T-helper 17 cell (primary cell): ENCODE measurements at places on chromosomes 11 and 22.

DNA sequence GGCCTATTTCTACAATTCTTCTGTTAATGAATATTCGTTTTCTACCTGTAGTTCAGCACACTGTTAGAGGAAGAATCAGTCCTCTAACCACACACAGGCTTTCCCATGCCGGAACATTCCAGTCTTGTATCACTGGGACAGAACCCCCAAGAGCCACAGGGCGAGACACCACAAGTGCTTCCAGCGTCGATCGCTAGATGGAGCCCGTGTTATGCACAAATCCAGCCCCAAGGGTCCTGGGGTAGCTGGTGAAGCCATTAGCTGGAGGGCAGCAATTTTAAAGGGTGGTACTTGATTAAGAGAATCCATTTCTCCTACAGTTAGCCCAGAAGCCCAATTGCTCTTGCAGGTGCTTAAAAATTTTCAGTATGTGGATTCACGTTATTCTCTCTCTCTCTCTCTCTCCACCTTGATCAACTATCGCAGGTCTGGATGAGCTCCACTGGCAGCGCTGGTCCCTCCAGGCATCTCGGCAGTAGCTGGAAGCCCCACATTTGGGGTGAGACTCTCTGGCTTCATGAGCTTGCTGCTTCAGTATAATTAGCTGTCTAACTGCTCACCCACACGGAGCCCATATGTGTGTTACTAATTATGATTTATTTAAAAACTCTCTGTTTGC is 148.2 kb upstream of the SNX19 start:
- no peak for DNase-seq

DNA sequence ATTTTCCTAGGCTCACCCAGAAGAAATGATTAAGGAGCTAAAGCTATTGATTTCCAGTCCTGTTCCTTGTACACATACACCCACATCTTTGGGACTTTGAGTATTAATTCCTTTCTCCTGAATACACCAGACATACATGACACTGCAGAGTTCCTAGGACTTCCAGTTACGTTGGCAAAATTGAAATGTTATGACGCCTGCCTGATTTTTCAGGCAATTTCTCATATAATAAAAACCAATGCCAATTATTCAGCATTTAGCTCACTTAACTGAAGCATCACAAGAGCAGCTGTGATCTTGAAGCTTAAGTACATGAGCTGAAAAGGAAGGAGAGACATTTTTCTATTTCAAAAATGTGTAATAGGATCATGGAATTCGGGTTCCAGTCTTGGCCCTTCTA is 4.5 kb downstream of the CLMP start:
- no peak for DNase-seq

- DNase-seq, result no peak
Observed at GRCh38 chr11:121864660-121865059, 251.4 kb downstream of the BLID start.

DNA sequence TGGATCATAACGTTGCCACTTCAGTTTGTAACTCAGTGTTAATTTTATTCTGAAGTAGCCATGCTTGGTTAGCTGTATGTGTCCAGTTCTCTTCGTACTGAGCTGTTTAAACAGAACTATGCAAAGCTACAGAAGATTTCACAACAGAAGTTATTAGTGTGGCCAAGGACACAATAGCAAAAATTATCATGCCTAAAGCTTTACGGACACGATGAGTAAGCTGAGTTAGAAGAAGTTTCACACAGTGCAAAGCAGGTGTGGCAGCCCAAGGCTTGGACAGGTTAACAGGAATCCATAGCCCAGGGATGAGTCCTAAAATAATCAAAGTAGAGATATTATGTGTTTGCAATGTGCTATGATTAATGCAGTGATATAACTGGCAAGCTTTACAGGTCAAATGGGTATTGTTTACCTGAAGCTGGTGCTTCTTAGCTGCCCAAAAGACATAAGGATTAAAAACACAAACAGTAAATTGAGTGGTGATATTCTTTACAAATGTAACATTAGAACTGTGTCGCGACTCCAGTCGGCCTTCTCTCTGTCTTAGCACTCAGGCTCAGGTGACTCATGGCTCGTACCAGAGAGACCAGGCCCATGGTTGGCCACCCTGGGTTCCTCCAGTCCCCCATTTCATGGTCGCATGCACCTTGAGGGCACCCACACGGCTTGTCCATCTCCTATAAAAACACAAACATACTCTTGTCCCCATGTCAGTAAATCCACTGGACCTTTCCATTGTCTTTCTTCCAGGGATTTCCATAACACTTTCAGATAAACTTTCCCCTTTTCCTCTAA is 35.5 kb upstream of the NCAM1 start:
- DNase-seq, result no peak

- peak; percentile 51 for DNase-seq
Observed at GRCh38 chr11:1852877-1853276, at the start of gene LSP1. LSP1 (plus strand) TSS chr11:1853084; CDS start chr11:1853145, 61 bp downstream.

- DNase-seq, result no peak
Observed at GRCh38 chr11:19392321-19392720, 151.6 kb upstream of the E2F8 start.

DNA sequence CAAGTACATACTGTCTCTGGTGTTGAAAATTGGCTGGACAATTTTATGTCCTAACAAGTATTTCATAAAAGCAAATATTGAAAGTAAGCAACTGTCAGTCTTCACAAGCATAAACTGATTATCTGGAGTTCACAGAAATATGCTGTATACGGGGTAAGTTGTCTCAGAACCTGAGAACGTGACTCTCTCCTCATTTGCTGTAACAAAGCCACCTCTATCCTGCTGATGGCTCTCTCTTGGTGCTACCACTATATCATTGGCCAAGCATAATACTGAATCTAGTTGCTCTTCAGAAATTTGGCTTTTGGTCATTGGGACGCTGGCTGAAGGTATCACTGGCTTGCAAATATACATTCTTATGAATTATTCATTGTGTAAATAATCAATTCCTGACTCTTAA is 1078.0 kb downstream of the LRRC4C start:
- DNase-seq, result no peak

DNA sequence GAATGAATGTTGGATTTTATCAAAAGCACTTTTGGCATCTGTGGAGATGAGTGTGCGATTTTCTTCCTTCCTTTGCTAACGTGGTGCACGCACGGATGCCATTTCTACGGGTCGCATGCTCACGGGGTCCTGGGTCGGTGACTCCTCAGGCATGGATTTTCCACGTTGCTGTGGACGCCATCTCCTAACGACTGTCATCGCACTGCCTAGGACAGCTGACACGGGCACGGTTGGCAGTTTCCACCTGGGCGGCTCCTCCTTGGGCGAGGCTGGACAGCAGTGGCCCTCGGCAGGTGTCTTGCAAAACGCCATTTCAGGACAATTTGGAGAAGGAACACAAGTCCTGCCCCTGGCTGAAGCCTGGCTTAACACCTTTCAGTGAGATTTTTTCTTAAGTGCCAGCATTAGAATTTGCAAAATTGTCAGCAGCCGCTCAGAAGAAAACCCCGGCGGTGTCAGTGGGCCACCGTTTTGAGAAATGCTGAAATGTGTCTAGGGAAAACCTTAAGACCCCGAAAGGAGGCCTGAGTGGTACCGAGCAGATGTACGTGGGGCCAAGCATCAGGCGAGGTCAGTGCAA is 34.7 kb upstream of the TOLLIP start:
- no peak for DNase-seq

GRCh38 chr11:3803726-3804495 is 4.4 kb upstream of the PGAP2 start:
- DNase-seq, result no peak

DNA sequence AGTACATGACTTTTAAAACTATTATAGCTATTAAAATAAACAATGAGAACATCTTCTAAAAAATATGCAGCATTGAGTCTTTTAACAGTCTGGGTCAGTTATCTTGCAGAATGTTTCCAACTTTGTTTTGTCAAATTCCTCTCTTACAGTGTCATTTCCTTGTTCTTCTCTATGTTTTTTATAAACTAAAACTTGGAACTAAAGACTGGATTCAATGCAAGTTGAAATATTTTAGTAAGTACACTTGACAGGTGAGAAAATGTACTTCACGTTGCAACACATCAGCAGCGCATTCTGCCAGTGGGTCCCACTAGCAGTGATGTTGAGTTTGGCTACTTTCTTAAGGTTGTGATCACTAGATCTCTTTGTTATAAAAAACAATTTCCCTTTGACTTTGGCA is 1407.6 kb upstream of the RAG2 start:
- no peak for DNase-seq

DNA sequence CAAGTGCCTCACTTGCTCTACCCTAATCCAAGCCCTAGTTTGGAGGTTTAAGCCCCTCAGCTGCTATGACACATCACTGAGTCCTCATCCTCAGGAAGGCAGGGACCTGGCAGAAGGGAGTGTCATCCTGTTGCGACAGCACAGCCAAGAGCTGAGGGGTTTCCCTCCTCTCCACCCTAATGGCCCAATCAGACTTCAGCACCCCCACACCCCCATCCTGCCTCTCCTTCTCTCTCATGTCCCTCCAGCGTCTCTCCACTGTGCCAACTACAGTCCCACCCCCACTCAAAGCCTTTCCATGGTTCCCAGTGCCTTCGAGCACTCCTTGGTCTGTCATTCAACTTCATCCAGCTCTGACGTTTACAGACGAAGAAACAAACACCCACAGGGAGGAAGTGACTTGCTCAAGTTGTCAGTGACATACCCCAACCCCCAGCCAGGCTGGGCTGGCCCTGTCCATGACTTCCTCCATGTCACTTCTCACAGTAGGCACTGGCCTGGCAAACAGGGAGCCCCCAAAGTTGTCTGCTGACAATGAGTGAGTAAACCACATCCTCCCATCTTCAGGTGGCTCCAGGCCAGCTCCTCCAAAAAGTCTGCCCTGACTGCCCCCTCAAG is 15.6 kb downstream of the ARAP1 start:
- peak; percentile 34 for DNase-seq

DNA sequence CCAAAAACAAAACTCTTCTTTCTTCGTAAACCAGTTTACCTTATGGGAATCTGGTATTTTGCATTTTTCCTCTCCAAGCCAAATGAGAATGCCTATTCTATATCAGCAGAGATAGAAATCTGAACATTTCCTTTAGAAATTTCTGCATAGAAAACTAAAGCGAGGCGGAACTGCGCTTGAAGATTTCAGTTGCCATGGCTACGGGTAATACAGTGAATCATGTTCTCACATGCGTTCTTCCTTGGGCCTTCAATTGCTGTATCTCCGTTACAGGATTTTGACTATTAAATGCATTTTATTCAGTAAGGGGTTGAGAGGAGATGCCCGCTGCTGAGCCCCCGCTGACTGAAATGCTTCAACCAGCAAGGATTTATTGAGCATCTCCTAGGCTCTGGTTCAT is 108.2 kb upstream of the CRYBB3 start:
- DNase-seq, result no peak

GRCh38 chr11:109885006-109885405 is 208.2 kb upstream of the ZC3H12C start:
- DNase-seq, result no peak

DNA sequence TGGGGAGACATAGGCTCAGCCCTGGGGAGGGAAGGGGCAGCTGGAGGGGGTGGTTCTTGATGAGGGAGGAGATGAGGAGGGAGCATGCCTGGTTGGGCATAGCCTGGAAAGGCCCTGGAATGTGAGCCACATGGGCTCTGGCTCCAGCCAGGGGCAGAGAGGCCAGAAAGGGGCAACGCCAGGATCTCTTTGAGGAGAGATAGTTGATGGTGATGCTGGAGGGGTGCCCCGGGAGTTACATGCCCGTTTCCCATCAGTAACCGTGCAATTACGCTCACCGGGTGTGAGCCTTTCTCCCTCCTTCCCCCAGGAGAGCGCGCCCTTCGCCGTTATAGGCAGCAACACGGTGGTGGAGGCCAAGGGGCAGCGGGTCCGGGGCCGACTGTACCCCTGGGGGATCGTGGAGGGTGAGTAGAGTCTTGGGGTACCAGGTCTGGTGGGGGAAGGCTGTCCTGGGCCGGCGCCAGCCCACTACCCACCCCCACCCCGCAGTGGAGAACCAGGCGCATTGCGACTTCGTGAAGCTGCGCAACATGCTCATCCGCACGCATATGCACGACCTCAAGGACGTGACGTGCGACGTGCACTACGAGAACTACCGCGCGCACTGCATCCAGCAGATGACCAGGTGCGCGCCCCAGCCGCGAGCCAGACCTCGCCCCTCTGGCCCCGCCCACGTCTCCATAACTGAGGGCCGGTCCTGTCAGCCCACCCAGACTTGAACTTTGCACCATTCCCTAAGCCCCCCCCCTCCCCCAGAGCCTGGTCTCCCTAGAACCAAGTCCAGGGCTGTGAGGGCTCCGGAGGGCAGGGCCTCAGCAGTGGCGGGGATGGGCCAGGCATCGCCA is 1.8 kb upstream of the GP1BB start:
- DNase-seq, result no peak

GRCh38 chr11:113286009-113286408 is 28.4 kb upstream of the TTC12 start:
- DNase-seq, result no peak

DNA sequence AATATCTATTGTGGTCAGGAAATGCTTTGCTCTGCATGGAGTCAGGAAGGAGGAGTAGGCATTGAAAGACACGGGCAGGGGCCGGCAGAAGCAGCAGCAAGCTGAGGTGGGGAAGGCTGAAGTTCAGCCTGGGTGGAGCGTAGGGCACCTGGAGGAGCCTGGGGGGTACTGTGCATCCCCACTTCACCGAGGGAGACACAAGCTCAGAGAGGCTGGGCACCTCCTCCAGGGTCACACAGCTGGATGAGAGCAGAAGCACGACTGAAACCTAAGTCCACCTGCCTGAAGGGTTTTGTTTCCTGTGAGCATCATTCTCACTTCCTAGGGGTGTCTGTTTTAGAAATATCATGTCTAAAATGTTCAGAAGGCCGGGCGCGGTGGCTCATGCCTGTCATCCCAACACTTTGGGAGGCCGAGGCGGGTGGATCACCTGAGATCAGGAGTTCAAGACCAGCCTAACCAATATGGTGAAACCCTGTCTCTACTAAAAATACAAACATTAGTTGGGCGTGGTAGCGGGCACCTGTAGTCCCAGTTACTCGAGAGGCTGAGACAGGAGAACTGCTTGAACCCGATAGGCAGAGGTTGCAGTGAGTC is 138.3 kb downstream of the MPPED1 start:
- no peak for DNase-seq

GRCh38 chr11:104968355-104968855 is at the start of gene CASP4:
CASP4 (minus strand) TSS chr11:104968574; CDS start chr11:104968525, 49 bp downstream.
- no peak for DNase-seq

GRCh38 chr22:46043816-46044620 is 67.1 kb upstream of the WNT7B start:
- DNase-seq, result no peak

DNA sequence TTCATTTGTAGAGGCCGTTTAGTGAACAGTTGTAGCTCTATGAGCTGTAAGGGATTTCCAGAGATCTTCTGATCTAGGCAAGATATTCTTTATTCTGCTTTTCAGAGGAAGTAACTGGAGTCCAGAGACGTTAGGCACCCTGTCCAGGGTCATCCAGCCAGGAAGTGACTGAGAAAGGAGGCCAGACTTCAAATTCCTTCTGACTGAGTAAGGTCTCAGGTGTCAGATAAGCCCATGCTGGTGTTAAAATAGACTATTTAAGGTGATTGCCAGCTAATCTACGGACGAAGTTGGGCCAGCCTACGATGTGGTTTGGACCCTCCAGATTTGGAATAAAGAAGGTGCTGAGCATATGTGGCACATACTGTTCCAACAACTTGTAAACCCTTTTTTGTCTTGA is 54.6 kb downstream of the GRIK4 start:
- no peak for DNase-seq
